ENCODE measurements at places on chromosomes 7 and 10. TPM values are rescaled to one million over a fixed set of nuclear protein-coding genes. Genes with fewer than 3 reads are reported as not detected.

VAX1 gene
- not detected for total RNA-seq

GRCh38 chr7:127571741-127572505, 13.5 kb downstream of the GCC1 start:
- DNase-seq = no peak

GRCh38 chr10:126227762-126228134, 160.5 kb downstream of the ADAM12 start:
- no peak for DNase-seq

GRCh38 chr7:141617280-141617679, 66.1 kb downstream of the AGK start:
- no peak for DNase-seq

DNA sequence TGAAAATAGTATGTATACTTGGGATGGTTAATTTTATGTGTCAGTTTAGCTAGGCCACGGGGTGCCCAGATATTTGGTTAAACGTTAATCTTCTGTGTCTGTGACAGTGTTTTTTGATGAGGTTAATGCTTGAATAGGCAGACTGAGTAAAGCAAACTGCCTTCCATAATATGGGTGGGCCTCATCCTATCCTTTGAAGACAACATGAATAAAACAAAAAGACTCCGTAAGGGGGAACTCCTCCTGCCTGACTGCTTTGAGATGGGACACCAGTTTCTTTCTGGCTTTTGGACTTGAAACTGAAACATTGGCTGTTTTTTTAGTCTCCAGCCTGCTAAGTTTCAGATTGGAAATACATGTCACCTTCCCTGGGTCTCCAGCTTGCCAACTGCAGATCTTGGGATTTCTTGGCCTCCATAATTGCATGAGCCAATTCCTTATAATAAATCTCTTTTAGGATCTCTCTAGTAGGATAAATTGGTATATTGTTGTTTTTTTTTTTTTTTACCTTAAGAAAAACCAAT, 59.9 kb upstream of the GLCCI1 start:
- no peak for DNase-seq

DNA sequence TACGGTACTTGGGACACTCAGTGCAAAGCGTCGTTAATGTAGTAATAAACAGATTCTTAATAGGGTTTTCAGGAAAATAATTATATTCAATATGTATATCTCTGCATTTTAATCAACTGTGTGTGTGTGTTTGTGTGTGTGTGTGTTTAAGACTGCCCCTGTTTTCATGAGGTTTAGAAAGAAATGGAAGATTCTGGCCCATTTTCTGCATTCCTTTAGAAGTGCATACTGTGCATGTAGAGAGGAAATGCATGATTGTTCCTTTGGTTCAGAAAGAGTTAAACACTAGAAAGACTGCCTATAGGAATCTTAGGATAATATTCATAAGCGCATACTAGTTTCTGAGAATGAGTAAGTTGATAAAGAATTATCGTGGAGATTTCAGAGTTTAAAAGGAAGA, 975 bp downstream of the CNTNAP2 start:
- DNase-seq = no peak

- peak; percentile 20 for DNase-seq
Observed at GRCh38 chr7:154231732-154232131, 179.5 kb downstream of the DPP6 start.

GRCh38 chr7:106367018-106367420, 82.2 kb upstream of the NAMPT start:
- DNase-seq = no peak

PNPLA8 gene
- total RNA-seq = 48.0 TPM

GRCh38 chr10:43669386-43669785, 20.7 kb upstream of the ZNF32 start:
- no peak for DNase-seq

Measured in thyroid gland (tissue), 4 donors.